Kidney (tissue), 22 donors: ENCODE measurements at places on chromosomes 6 and 20.

DNA sequence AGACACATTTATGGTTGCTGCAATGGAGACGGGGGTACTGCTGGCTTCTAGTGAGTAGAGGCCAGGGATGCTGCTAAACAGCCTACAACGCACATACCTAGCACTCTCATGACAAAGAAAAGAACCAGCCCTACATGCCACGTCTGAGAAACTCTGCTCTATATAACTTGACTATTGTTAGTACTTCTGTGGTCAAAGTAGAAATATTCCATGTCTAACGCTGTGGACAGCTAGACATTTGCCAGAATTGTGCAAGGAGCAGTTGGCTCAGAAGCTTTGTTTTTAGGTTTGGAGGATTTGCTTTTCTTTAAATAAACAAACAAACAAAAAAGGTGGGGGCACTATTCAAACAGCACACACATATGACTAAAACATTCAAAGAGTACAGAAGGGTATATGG is 20.5 kb downstream of the UBE2V1 start:
- DNase-seq = no peak
- peaks cover 13% of the 10 kb centered on the region for H3K36me3 ChIP-seq
- H3K27ac ChIP-seq = no peak overlapping the region
- peaks cover under 1% of the 10 kb centered on the region for H3K4me1 ChIP-seq
- no peaks in the 10 kb centered on the region for H3K27me3 ChIP-seq
- H3K4me3 ChIP-seq = no peak overlapping the region

GRCh38 chr6:13014504-13015378 is 298.2 kb downstream of the PHACTR1 start:
- peak overlapping the region; percentile 1 for H3K4me3 ChIP-seq
- DNase-seq = peak; percentile 50
- peaks cover 2% of the 10 kb centered on the region for H3K27me3 ChIP-seq
- no peaks in the 10 kb centered on the region for H3K36me3 ChIP-seq

DNA sequence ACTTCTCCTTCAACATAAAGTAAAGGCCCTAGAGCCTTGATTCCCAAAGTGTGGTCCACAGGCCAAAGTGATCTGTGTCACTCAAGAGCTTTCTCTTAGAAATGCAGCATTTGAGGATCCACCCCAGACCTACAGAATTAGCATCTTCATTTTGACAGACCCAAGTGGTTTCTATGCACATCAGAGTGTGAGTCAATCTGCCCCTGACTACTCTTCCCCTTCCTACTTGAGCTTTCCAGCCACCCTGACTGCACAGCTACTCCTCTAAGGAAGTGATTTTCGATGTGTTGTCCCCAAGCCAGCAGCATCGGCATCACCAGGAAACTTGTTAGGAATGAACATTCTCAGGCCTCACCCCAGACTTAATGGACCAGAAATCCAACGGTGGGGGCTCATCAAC is 2.6 kb downstream of the MEP1A start:
- DNase-seq = no peak
- H3K36me3 ChIP-seq = no peaks in the 10 kb centered on the region
- no peaks in the 10 kb centered on the region for H3K4me1 ChIP-seq
- no peak overlapping the region for H3K27ac ChIP-seq

- no peak overlapping the region for H3K4me3 ChIP-seq
- no peaks in the 10 kb centered on the region for H3K36me3 ChIP-seq
- no peak for DNase-seq
- H3K27me3 ChIP-seq = no peaks in the 10 kb centered on the region
These were observed 20.2 kb downstream of the MMP24 start for GRCh38 chr20:35246723-35247122.

DNA sequence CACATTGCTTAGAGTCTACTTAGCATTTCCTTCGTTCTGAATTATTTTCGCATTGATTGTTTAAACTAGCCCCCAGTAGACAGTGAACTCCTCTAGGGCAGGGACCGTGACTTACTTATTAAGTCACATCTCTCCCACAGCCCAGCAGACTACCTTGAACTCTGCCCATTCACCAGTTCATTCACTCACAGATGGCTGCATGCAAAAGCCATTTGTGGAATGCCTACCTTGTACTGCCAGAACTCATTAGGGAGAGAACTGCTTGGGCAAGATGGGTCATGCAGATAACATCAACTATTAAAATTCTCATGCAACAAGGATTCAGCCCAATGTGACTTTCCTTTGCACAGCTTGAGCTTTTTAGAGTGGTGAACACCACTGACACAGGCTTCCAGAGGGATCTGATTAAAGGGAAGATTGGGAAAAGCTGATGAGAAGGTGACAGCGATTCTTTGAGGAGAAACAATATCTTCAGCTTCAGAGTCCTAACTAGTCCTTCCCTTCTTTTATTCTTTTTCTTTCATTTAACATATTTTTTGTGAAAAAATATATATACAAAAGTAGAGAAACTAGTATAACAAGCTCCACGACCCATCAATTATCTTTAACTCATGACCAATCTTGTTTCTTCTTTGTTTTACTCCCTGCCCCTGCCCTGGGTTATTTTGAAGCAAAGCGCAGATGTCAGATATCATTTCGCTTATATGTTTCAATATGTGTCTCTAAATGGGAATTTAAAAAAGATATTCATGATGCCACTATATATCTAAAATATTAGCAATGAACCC is 273.9 kb downstream of the CDC5L start:
- H3K27me3 ChIP-seq = no peaks in the 10 kb centered on the region
- H3K36me3 ChIP-seq = no peaks in the 10 kb centered on the region
- H3K4me3 ChIP-seq = no peak overlapping the region
- DNase-seq = no peak
- no peak overlapping the region for H3K27ac ChIP-seq

- H3K4me3 ChIP-seq = no peak overlapping the region
- no peaks in the 10 kb centered on the region for H3K36me3 ChIP-seq
- no peak for DNase-seq
- no peaks in the 10 kb centered on the region for H3K4me1 ChIP-seq
These were observed 99.8 kb downstream of the TAF4 start for GRCh38 chr20:61965606-61966491.

GRCh38 chr6:110626442-110626841 is 150.0 kb upstream of the SLC22A16 start:
- no peaks in the 10 kb centered on the region for H3K4me1 ChIP-seq
- DNase-seq = no peak
- H3K4me3 ChIP-seq = no peak overlapping the region
- no peak overlapping the region for H3K27ac ChIP-seq

- no peak for DNase-seq
- no peaks in the 10 kb centered on the region for H3K36me3 ChIP-seq
- peak overlapping the region; percentile 33 for H3K4me3 ChIP-seq
These were observed 12.8 kb upstream of the MANBAL start for GRCh38 chr20:37276494-37277252.

DNA sequence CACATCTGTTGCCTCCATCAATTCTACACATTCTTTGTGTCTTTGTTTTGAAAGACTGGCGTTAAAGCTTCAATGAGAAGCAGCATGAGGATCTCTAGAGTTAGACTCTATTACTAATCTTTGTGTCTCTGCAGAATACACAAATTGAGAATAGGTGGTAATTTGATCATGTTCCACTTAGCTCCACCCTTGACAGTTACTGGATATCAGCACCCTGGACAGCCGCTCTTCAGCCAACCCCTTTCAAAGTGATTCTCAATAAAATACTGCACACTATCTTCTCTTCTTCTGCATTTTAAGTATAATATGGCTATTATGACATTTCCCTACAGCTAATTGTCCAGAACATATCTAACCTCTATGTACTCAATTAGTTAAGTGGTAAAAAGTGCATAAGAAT is 54.3 kb upstream of the CNR1 start:
- H3K36me3 ChIP-seq = no peaks in the 10 kb centered on the region
- H3K4me3 ChIP-seq = no peak overlapping the region
- no peaks in the 10 kb centered on the region for H3K27me3 ChIP-seq
- no peaks in the 10 kb centered on the region for H3K4me1 ChIP-seq

DNA sequence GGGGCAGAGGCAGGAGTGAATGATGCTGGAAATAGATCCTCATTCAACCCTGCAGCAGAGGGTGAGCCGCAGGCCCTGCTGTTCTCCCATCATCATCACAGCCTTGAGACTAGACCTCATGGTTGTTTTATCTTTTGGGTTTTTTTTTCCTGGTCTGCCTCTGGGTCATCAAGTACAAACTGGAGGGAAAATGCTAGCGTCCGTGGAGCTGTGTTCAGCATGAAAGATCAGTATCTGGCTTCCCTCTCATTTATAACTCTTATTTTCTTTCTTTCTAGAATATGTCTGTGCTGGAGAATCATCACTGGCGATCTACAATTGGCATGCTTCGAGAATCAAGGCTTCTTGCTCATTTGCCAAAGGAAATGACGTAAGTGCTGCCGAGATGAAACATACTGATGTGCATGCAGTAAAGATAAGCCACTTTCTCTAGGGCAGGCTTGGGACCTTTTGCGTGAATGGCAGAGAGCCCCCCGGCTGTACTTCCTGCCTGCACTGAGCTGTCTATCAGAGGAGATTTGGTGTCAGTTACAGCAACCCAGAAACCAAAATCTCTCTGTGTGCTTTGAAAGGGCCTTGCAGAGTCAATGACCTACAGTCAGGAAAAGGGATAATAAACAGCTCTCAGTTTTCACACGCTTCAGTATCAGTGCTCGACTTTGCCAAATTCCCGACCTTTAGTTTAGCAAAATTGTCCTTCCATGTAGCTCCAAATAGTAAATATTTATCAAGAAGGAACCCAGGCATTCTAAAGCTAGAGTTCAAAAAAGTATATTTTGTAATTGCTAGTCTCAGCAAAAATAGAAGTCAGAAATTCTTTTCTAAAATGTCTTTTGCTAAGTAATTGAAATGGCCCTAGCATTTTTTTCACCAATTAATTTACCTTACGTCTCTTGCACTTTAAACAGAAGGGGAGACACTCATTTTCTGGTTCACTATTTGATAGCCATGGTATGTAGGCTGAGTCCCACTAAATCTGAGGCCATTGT is 76.3 kb downstream of the MTFR2 start:
- peak overlapping the region; percentile 75 for H3K27ac ChIP-seq
- H3K36me3 ChIP-seq = no peaks in the 10 kb centered on the region
- H3K4me1 ChIP-seq = no peaks in the 10 kb centered on the region
- H3K4me3 ChIP-seq = no peak overlapping the region
- no peaks in the 10 kb centered on the region for H3K27me3 ChIP-seq
- no peak for DNase-seq

DNA sequence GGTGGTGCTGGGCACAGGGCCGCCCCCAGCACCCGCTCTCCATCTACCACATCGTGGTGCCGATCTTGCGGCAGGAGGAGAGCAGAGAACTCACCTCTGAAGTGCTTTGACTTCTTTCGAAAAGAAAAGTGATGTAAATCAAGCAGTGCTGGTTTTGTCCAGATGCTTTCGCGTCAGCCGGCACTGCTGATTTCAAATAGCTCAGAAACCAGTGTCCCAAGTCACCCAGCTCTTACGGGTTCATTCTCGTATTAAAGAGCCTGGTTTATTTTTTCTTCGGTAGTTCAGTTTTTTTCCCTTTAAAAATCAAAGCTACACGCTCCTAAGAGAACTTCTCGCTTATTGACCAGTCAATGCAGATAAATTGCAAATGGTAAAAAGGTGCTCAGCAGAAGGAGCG is 32.1 kb downstream of the MYT1 start:
- no peaks in the 10 kb centered on the region for H3K27me3 ChIP-seq
- H3K36me3 ChIP-seq = no peaks in the 10 kb centered on the region

- H3K4me1 ChIP-seq = no peaks in the 10 kb centered on the region
- H3K36me3 ChIP-seq = peaks cover 21% of the 10 kb centered on the region
- no peak for DNase-seq
- H3K27me3 ChIP-seq = no peaks in the 10 kb centered on the region
- no peak overlapping the region for H3K27ac ChIP-seq
These were observed 6.0 kb downstream of the PARD6B start for GRCh38 chr20:50737352-50737751.

DNA sequence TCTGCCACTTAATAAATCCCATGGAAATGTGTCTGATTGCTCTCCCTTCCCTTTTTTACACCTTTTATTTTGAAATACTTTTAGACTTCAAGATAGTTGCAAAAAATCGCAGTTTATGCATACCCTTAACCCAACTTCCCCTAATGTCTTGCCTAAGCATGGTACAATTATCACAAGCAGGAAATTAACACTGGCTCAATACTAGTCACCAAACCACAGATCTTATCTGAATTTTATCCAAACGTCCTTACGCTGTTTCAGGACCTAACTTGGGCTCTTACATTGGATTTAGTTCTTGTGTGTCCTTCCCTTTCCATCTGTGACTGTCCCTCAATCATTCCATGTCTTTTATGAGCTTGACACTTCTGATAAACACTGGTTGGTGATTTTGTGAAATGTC is 146.3 kb downstream of the ZNF217 start:
- H3K36me3 ChIP-seq = no peaks in the 10 kb centered on the region
- peaks cover 7% of the 10 kb centered on the region for H3K4me1 ChIP-seq
- no peak overlapping the region for H3K4me3 ChIP-seq
- H3K27ac ChIP-seq = no peak overlapping the region
- no peaks in the 10 kb centered on the region for H3K27me3 ChIP-seq

- no peak for DNase-seq
- peak overlapping the region; percentile 96 for H3K27ac ChIP-seq
- peaks cover 3% of the 10 kb centered on the region for H3K4me1 ChIP-seq
- H3K27me3 ChIP-seq = no peaks in the 10 kb centered on the region
These were observed 16.0 kb downstream of the HFE start for GRCh38 chr6:26103141-26103769.

DNA sequence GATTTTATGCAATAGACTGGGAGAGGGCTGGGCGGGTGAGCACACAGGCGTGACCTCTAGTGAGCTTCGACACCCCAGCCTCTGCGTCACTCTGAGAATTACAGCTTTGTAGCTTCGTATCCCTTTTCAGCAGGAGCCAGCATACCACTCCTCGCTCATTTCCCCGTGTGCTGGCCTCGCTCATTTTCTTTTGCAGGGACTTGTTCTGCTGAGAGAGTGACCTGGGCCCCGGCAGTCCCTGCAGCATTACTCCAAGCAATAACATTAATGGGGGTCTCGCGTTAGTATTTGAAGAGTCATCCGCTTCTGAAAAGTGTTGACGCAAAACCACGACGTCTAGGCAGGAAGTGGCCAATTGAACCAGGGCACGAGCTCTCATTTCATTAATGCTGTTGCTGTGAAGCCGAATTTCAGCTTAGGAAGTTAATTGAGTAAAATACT is 193.7 kb downstream of the QKI start:
- no peak overlapping the region for H3K27ac ChIP-seq
- no peaks in the 10 kb centered on the region for H3K27me3 ChIP-seq
- H3K4me3 ChIP-seq = no peak overlapping the region

GRCh38 chr6:137727216-137727765 is 139.8 kb upstream of the TNFAIP3 start:
- H3K36me3 ChIP-seq = no peaks in the 10 kb centered on the region
- DNase-seq = no peak
- H3K27ac ChIP-seq = no peak overlapping the region
- H3K4me1 ChIP-seq = peaks cover 5% of the 10 kb centered on the region

DNA sequence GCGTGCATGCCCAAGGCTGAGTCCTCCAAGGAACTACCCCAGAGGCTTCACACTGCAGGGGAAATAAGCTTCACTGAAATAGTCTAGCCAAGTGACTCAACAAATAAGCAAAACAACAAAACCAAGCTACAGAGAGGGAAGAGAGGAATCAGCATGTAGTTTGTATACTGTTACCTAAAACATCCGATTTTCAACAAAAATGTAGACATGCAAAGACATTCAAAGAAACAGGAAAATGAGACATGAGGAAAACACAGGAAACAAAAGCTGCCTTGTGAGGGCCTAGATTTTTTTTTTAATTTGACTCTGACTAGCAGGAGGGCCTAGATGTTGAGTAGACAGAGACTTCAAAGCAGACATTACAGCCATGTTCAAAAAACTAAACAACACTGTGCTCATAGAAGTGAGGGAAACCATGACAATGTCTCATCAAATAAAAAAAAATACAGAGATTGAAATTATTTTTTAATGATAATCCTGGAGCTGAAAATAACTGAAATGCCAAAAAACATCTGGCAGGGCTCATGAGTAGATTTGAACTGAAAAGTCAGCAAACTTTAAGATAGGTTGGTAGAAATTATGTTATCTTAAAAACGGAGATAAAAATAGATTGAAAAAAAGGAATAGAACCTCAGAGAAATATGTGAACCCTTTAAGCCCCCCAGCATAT is 16.4 kb upstream of the KIF25 start:
- H3K27me3 ChIP-seq = no peaks in the 10 kb centered on the region
- H3K27ac ChIP-seq = no peak overlapping the region
- H3K36me3 ChIP-seq = no peaks in the 10 kb centered on the region
